Hepatocyte (in vitro differentiated cells): ENCODE measurements at places on chromosomes 2 and 18. TPM values are rescaled to one million over a fixed set of nuclear protein-coding genes. Genes with fewer than 3 reads are reported as not detected.

ACVR1C gene
- 2.4 and 3.0 TPM in 2 replicates for total RNA-seq

ITGA6 gene
- 51.4 and 64.8 TPM in 2 replicates for total RNA-seq

DYSF gene
- total RNA-seq = 0.90 and 2.8 TPM in 2 replicates

CPO gene
- 0.36 TPM in 1 of 2 replicates, not detected in the other for total RNA-seq

NAT8 gene
- 3.8 and 4.8 TPM in 2 replicates for total RNA-seq

CHRNG gene
- total RNA-seq = not detected in 2 replicates

CDH7 gene
- total RNA-seq = 2.8 and 2.9 TPM in 2 replicates

ATP8B1 gene
- total RNA-seq = 36.5 and 38.4 TPM in 2 replicates

RAB6C gene
- 0.04 and 0.13 TPM in 2 replicates for total RNA-seq

ASXL3 gene
- total RNA-seq = 6.9 and 8.7 TPM in 2 replicates

TRAPPC12 gene
- 38.7 and 61.2 TPM in 2 replicates for total RNA-seq

KCNJ3 gene
- 0.88 and 3.0 TPM in 2 replicates for total RNA-seq

FHOD3 gene
- 2.6 and 2.7 TPM in 2 replicates for total RNA-seq
